Cerebellum (tissue), 4 donors: ENCODE measurements at places on chromosomes 5 and 9.
A peak's percentile ranks its signal among the peaks of the same experiment; 100 is the strongest.

GRCh38 chr9:16062542-16063240 lies 509.8 kb downstream of the CCDC171 start:
- no peak for DNase-seq

DNA sequence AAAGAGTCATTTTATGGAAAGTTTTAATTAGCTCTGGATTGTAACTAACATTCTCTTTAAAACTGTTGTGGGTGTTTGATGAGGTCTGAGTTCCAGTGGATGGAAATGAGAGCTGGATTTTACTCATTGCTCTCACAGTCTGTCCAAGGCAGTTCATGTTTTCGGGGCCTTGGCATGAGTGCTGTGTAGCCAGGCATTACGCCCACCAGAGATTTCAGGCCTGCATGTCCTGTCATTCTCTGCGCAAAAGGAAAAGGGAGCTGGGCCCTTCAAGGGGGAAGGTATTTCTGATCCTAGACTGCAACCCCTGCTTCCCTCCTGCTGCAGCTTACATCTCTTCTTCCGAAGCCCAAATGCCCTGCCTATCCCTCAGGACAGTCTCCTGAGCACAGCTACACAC lies 499.6 kb upstream of the TRPC7 start:
- DNase-seq: no peak

- no peak for DNase-seq
Measured at GRCh38 chr5:149403923-149404745, 25.0 kb upstream of the IL17B start.

DNA sequence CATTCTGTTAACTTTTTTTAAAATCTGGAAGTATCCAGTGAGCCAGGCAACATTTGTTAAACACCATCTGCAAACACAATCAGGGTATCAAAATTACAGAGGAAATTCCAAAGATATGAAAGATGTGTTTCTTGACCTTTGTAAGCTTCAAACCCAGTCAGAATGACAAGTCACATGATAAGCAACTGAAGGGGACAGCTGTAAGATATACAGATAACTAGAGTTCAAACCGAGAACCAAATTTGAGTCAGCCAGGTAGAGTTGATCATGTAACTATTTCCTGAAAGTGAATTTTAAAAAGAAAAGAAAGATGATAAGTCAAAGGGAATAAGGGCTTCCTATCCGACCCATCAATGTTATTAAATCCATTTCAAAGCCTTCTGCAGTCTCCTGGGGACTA lies 196.2 kb downstream of the DEPDC1B start:
- no peak for DNase-seq

DNA sequence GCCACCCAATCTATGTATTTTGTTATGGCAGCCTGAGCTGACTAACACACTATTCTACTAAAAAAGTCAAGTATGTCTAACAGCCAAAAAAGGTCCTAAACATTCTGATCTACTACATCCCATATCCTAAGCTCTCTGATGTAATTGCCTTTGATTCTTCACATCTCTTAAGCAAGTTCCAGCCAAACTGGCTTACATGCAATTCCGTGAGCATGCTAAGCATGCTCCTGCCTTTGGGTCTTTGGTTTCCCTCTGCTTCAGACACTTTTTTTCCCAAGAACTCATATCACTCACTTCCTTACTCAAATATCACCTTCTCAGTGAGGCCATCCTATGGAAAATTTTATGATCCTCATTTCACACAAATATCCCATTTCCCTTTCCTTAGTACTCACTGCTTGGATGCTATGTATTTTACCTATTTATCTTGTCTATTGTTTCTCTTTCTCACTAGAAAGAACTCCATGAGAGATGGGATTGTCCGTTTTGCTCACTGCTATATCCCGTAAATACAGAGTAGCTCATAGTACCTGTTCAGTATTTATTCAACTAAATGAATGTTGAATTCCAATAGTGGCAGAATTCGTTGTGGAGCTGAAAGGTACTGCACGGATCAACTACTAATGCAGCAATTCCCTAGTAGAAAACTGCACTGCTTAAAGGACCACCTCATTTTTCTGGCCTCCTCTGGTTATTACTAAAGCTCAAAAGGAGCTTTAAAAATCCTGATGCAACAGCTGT lies 2.3 kb upstream of the SLC12A2 start:
- DNase-seq: peak; percentile 27

DNA sequence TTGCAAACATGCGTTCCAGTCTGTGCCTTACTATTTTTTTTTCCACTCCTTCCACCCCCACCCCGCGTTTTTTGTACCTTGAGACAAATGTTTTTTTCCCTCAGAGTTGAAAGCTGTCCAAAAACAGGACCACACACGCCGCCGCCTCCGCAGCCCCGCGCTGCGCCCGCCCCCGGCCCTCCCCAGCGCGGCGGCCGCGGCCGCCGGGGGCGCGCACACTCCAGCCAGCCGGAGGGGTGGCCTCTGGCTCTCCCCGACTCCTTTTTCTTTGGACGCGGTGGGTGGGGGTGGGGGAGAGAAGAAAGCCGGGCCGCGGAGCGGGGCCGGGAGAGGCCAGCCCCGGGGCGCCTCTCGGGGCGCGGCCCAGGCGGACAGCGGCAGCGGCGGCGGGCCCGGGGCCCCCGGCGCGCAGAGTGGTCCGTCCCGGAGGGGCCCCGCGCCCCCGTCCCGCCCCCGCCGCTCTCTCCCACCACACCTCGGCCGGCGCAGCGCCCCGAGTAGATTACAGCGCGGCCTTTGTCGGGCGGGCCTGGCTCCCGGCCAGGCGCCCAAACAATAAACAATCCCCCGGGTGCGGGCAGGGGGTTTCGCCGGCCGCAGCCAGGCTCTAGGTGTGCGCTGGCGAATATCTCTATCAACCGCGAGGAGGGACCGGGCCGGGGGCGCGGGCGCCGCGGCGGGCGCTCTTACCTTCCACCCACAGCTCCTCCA lies 10.9 kb downstream of the PTCH1 start:
- peak; percentile 77 for DNase-seq

DNA sequence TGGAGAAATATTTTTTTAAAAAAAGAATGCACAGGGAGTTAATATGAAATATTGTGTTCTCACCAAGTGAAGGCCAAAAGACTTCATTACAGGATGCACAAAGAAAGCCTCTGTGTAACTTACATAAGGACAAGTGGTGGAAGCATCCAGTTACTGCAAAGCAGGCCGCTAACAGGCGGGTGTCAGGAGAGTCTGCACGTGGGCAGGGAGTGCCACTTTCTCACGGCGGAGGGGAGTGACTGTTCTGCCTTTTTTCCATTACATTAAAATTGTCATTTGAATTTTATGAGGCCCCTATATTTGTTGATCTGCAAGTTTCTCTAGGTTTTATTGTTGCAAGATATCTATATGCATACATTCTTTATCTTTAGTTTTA lies 28.1 kb upstream of the SPATA31E1 start:
- DNase-seq: no peak

GRCh38 chr5:179800696-179801201 lies 5.9 kb downstream of the MGAT4B start:
- no peak for DNase-seq

DNA sequence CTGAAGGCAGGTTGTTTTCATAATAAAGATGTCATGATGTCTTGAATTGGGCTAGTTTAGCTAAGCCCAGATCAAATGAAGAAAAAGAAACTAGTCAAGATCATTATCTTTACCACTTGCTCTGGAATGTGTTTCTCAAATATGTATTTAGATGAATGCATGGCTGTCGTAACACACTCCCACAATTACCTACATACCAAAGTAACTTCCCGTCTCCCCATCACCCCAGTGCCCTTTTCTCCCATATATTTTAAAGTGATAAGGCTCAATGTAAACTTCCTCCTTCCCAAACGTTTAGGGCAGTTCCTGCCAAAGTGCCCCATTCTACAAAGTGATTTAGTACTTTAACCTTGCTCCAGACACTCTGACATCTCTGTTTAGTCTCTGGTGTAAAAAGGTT lies 61.4 kb downstream of the SLC1A3 start:
- no peak for DNase-seq

- no peak for DNase-seq
Measured at GRCh38 chr9:100567856-100568255, 10.0 kb upstream of the CAVIN4 start.

GRCh38 chr9:32533336-32533735 lies 7.3 kb upstream of the RIGI start:
- DNase-seq: no peak

- DNase-seq: no peak
Measured at GRCh38 chr5:97874491-97874890, 691.4 kb upstream of the RIOK2 start.

DNA sequence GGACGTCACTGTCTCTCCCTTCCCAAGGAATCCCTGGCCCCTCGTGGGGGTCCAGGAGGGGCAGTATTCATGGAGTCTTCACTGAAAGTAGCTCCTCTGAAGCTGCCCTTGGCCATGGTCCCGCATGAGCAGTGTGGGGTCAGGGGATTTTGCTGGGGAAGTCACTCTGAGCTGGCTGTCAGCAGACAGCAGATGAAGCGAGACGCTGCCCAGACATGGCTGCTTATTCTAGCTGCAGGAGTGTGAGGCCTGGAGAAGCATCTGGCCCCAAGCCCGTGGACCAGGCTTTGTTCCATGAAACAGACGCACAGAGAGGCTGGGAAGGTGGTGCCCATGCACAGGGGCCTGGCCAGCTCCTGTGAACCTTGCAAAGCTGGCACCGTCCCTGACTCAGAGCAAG lies 21.5 kb upstream of the ASS1 start:
- peak; percentile 90 for DNase-seq

GRCh38 chr9:34426347-34427074 lies 31.9 kb downstream of the FAM219A start:
- DNase-seq: no peak
